Type B pancreatic cell (in vitro differentiated cells): ENCODE measurements at places on chromosomes 12 and 14.

DNA sequence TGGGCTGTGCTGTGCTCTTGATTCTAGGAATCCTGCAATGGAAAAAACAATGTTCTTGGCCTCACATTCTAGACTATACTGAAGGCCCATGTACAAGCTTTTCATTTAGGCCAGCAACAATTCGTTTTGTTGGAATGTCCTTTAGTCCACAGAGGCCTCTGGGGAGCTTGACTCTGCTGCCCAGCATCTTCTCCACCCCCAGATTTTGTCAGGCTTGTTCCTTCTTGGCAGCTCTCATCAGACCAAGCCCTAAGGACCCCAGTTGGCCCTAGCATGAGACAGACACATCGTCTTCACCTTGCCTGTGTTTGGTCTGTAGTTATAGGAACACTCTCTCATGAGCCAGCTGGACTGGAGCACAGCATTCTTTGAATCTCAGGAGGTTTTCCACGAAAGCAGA is 300.1 kb downstream of the VRK1 start:
- H3K27me3 ChIP-seq: no peaks in the 10 kb centered on the region
- DNase-seq: no peak
- H3K4me1 ChIP-seq: no peaks in the 10 kb centered on the region
- no peak overlapping the region for H3K27ac ChIP-seq
- H3K4me3 ChIP-seq: no peak overlapping the region

GRCh38 chr12:39824505-39825212 is 205.1 kb upstream of the ABCD2 start:
- DNase-seq: no peak
- no peaks in the 10 kb centered on the region for H3K4me1 ChIP-seq
- H3K36me3 ChIP-seq: no peaks in the 10 kb centered on the region
- no peak overlapping the region for H3K27ac ChIP-seq
- no peak overlapping the region for H3K4me3 ChIP-seq
- H3K27me3 ChIP-seq: no peaks in the 10 kb centered on the region

- H3K27me3 ChIP-seq: peaks cover 18% of the 10 kb centered on the region
- peaks cover 4% of the 10 kb centered on the region for H3K4me1 ChIP-seq
- H3K4me3 ChIP-seq: no peak overlapping the region
- no peak for DNase-seq
- H3K36me3 ChIP-seq: no peaks in the 10 kb centered on the region
These were observed 238.7 kb upstream of the OR4E1 start for GRCh38 chr14:21912367-21912766.

DNA sequence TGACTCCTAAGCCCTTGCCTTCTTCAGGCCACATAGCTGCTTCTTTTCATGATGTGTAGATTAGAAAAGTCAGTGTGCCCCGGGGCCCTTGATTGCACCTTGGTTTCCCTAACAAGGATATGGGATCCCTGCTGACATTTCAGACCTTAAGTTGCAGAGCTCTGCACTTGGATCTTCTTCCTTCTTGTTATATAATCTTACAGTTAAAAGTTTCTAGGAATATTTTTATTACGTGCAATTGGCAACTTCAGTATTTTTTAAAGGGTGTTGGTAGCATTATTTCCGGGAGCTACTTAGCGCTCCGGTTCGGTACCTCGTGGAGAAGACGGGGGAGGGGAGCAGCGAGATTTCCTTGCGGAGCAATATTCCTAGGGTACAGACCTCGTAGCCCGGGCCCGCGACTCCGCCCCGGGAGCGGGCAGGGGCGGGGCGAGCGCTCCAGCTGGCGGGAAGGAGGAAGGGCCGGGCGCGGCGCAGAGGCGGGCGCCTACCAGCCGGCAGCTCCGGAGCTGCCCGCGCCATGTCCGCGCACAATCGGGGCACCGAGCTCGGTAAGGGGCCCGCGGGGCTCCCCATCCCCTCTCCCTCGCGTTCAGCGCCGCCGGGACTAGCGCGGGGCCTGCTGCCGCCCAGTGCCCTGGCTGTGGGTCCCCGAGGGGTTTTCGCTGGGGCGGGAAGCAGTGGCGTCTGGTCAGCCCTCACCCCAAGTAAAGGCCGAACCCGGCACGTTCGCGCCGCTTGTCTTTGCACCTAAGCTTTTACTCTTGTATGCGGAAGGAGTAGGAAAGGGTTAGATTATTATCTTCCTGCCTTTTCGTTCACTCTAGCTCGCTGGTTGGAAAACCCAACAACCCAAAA is at the start of gene DERA:
Gene DERA, plus strand, starts transcription at position 469 of the 858 bp plus-strand sequence. Its CDS starts 52 bp downstream, at position 521.
- H3K4me1 ChIP-seq: peaks cover 8% of the 10 kb centered on the region
- peak within 1 kb of the TSS; percentile 95 for H3K27ac ChIP-seq
- H3K36me3 ChIP-seq: peaks cover 6% of the 10 kb centered on the region
- peak; percentile 86 for DNase-seq
- no peaks in the 10 kb centered on the region for H3K27me3 ChIP-seq

DNA sequence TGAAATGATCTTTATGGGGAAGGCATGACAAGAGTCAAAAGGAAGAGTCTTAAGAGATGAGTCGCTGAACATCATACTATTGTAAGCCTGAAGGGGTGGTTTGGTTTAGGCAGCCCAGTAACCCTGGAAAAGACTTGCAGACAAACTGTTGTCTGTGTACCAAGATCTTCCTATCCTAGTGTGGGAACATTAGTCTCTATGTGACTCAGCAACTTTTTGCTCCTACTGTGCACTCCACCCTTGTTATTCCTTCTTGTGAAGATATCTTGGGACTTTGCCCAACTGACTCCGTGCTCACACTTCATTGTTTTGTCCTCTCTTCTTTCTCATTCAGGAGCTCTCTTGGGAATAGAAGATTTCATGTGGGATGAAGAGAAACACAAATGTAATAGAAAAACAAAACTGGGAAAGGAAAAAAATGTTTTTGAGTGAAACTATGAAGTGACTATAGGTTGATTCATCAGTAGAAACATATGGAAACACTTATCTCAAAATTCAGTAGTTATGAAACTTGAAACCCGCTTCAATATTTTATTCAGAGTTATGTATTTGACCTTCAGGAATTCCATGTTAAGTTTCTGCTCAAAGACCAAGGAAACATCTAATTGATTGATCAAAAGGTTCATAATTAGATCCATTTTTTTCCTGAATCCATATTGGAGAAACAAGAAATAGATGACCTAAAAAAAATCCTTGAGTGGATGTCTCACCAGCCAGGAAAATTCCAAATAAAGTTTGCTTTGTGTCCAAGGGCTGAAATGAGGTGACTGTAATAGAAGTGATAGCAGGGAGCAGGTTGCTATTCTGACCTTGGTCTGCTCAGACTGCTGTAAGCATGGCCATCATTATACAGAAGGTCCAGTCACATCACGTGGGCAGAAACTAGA is 67.2 kb downstream of the BTG1 start:
- H3K4me1 ChIP-seq: peaks cover 31% of the 10 kb centered on the region
- peak overlapping the region; percentile 24 for H3K27ac ChIP-seq
- H3K27me3 ChIP-seq: no peaks in the 10 kb centered on the region
- no peak for DNase-seq
- no peak overlapping the region for H3K4me3 ChIP-seq
- no peaks in the 10 kb centered on the region for H3K36me3 ChIP-seq

DNA sequence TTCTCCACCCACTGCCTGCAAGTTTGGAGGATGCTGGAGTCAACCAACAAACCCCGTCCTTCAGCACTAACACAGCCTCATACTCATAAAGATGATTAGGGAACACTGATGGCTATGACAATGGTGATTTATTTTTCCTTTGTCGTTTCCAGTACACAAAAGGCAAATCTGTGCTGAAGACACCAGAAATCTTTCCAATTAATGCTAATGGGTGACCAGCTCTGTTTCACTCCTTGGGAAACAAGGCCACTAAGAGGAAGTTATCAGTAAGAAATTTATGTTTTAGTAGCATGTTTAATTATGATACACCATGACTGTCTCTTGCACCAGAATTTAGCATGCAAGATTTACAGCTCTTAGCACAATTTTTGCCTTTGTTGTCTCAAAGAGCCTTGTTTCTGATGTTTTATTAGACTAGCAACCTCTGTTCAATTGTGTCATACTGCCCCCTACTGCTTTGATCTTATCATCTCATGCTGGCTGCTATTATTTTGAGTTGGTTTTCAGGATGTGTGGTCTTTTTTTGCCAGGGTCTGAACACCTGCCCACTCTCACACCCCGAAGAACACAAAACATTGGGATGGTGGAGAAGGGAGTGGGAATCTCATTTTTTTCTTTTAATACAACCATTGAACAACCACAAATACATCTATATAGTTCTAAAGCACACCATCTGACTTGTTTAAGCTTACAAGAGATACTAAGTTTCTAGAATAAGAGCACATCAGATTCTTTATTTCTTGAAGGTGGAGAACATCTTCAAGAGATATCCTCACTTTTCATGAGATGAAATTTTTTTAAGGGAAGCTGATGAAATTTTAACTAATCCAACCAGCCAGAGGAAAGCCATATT is 160.9 kb downstream of the SPTSSA start:
- H3K4me1 ChIP-seq: peaks cover 5% of the 10 kb centered on the region
- no peaks in the 10 kb centered on the region for H3K27me3 ChIP-seq
- no peak for DNase-seq

- no peak for DNase-seq
- H3K27me3 ChIP-seq: no peaks in the 10 kb centered on the region
- H3K4me3 ChIP-seq: no peak overlapping the region
- no peaks in the 10 kb centered on the region for H3K4me1 ChIP-seq
- H3K27ac ChIP-seq: no peak overlapping the region
These were observed 91.2 kb downstream of the WNK1 start for GRCh38 chr12:843609-844008.

DNA sequence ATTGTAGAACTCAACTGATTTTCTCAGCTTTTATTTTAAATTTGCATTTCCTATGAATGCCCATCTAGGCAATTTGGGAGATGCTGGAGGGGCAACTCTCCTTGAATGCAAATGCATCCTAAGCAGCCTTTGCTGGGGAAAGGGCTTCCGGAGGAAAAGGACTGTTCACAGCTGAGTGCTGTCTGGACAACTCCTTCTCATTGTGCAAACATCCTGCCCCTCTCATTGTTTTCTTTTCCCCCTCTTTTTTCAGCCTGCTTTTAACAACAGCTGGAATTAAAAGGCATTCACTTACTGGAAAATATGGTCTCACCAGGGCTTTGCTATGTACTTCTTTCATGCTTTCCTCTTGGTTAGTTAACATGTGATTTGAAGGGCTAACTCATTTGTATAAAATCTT is 397.8 kb downstream of the FUT8 start:
- H3K4me1 ChIP-seq: no peaks in the 10 kb centered on the region
- no peak overlapping the region for H3K4me3 ChIP-seq
- DNase-seq: no peak
- no peaks in the 10 kb centered on the region for H3K36me3 ChIP-seq
- H3K27me3 ChIP-seq: peaks cover 11% of the 10 kb centered on the region
- no peak overlapping the region for H3K27ac ChIP-seq

GRCh38 chr12:77610446-77610845 is 220.2 kb upstream of the NAV3 start:
- H3K27me3 ChIP-seq: no peaks in the 10 kb centered on the region
- no peak overlapping the region for H3K27ac ChIP-seq
- H3K36me3 ChIP-seq: no peaks in the 10 kb centered on the region
- H3K4me3 ChIP-seq: no peak overlapping the region
- peaks cover 9% of the 10 kb centered on the region for H3K4me1 ChIP-seq
- no peak for DNase-seq

- no peak overlapping the region for H3K4me3 ChIP-seq
- H3K36me3 ChIP-seq: peaks cover 10% of the 10 kb centered on the region
- DNase-seq: no peak
- no peaks in the 10 kb centered on the region for H3K27me3 ChIP-seq
- peaks cover 6% of the 10 kb centered on the region for H3K4me1 ChIP-seq
These were observed 205.2 kb downstream of the CACNA1C start for GRCh38 chr12:2258025-2258424.

- no peaks in the 10 kb centered on the region for H3K36me3 ChIP-seq
- H3K27ac ChIP-seq: no peak overlapping the region
- no peak overlapping the region for H3K4me3 ChIP-seq
- no peaks in the 10 kb centered on the region for H3K4me1 ChIP-seq
These were observed 6.5 kb downstream of the IAPP start for GRCh38 chr12:21379218-21379617.

- H3K4me1 ChIP-seq: peaks cover 4% of the 10 kb centered on the region
- no peak for DNase-seq
These were observed 625.4 kb upstream of the LRFN5 start for GRCh38 chr14:40981247-40981646.

DNA sequence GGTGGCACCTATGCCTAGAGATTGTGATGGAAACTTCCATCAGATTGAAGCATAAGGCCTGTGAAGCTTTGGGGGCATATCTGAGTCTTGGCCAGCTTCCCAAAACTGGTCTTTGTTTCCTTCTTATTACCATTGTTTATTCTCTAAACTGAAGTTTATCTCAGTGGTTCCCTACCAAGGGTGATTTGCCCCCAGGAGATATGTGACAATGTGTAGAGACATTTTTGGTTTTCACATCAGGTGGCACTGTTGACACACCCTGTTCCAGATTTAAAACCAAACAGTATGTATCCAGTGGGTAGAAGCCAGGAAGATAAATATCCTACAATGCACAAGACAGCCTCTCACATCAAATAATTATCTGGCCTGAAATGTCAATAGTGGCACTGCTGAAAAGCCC is 22.1 kb downstream of the RASSF9 start:
- H3K4me3 ChIP-seq: no peak overlapping the region
- no peaks in the 10 kb centered on the region for H3K36me3 ChIP-seq
- no peaks in the 10 kb centered on the region for H3K4me1 ChIP-seq
- no peaks in the 10 kb centered on the region for H3K27me3 ChIP-seq

- peaks cover 12% of the 10 kb centered on the region for H3K4me1 ChIP-seq
- no peak for DNase-seq
- no peaks in the 10 kb centered on the region for H3K36me3 ChIP-seq
- no peak overlapping the region for H3K27ac ChIP-seq
- H3K4me3 ChIP-seq: no peak overlapping the region
- H3K27me3 ChIP-seq: peaks cover 4% of the 10 kb centered on the region
These were observed 106.3 kb upstream of the VRK1 start for GRCh38 chr14:96690713-96691383.

DNA sequence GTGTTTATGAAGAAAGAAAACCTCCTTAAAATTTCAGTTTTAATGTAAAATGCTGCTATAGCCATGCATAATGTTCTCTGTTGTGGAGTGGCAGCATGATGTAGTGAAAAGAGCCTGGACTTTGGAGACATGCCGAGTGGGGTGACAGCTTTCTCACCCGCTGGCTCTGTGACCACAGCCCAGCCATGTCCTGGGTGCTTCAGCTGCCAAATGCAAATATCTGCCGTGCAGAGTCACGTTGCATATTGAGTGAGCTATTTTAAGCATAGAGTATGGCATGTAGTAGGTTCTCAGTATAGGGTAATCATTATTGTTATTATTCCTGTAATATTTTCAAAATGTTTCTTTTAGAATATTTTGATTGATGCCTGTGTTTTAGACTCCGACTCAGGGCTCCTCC is 15.5 kb upstream of the TCTN2 start:
- no peaks in the 10 kb centered on the region for H3K27me3 ChIP-seq
- no peak overlapping the region for H3K4me3 ChIP-seq
- H3K4me1 ChIP-seq: no peaks in the 10 kb centered on the region

- H3K27me3 ChIP-seq: no peaks in the 10 kb centered on the region
- no peak overlapping the region for H3K4me3 ChIP-seq
- peaks cover 34% of the 10 kb centered on the region for H3K4me1 ChIP-seq
- DNase-seq: no peak
- no peak overlapping the region for H3K27ac ChIP-seq
- H3K36me3 ChIP-seq: peaks cover 52% of the 10 kb centered on the region
These were observed 56.9 kb downstream of the ACTN1 start for GRCh38 chr14:68922201-68922621.
